ENCODE measurements at places on chromosomes 5 and 9. TPM values are rescaled to one million over a fixed set of nuclear protein-coding genes. Genes with fewer than 3 reads are reported as not detected.

DNA sequence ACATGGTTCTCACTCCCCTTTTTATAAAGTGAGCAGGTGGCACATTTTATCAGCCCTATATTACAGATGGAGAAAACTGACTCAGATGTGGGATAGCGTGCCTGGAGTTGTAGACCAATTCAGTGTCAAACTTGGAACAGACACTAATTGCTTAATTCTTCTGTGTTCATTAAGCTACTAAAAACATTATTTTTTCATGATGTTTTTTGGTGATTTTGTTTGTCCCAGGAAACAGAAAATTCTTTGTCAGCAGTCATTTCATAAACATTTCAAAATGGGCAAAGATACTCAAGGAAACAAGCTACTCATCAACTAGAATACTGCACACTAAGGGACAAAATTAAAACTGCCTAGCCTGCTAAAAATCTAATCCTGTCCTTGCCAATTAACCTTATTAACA is 2.2 kb downstream of the ABHD17B start:
- peak overlapping the region; percentile 95 for H3K4me3 ChIP-seq
- H3K36me3 ChIP-seq = peaks cover 6% of the 10 kb centered on the region
- no peaks in the 10 kb centered on the region for H3K27me3 ChIP-seq
- peak overlapping the region; percentile 88 for H3K27ac ChIP-seq
- peak; percentile 1 for DNase-seq

- no peak overlapping the region for H3K4me3 ChIP-seq
- no peak for DNase-seq
- H3K27me3 ChIP-seq = no peaks in the 10 kb centered on the region
- no peaks in the 10 kb centered on the region for H3K4me1 ChIP-seq
These were observed 68.0 kb upstream of the FTMT start for GRCh38 chr5:121783700-121784099.

DNA sequence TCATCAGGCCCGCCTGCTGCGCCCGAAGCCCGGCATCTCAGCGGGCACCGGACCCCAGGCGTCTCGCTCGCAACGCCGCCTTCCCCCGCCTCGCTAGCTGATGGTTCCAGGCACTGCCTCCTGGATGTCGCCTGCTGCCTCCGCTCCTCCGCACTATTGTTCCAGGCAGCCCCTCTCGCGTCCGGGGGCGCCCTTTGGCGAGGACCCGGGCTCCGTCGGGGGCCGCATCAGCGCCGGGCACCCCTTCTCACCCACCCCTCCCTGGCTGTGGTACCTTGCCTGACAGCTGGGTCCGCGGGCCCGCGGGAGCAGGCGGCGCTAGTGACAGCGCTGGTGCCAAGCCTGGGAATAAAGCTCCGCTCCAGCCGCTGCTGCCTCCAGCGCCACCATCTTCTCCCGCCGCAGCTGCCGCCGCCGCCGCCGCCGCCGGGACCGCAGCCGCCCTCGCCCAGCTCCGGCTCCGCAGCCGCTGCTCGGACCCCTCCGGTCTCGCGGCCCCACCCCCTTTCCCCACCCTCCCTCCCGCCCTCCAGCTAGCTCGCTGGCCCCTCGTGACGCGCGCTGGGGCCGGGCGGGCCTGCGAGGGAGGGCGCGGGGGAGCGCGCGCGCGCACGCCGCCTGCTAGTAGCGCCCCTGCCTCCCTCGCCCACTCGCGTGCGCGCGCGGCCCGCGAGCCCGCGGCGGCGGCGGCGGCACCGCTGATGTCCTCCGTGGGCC is at the start of gene APBA1:
Gene APBA1, minus strand, starts transcription at position 493 of the 717 bp plus-strand sequence.
- H3K36me3 ChIP-seq = no peaks in the 10 kb centered on the region
- no peak for DNase-seq
- no peak within 1 kb of the TSS for H3K27ac ChIP-seq

- DNase-seq = no peak
- H3K4me3 ChIP-seq = no peak overlapping the region
- H3K27ac ChIP-seq = no peak overlapping the region
- H3K36me3 ChIP-seq = no peaks in the 10 kb centered on the region
- no peaks in the 10 kb centered on the region for H3K27me3 ChIP-seq
- no peaks in the 10 kb centered on the region for H3K4me1 ChIP-seq
These were observed 21.6 kb downstream of the GAS1 start for GRCh38 chr9:86925686-86926085.

DNA sequence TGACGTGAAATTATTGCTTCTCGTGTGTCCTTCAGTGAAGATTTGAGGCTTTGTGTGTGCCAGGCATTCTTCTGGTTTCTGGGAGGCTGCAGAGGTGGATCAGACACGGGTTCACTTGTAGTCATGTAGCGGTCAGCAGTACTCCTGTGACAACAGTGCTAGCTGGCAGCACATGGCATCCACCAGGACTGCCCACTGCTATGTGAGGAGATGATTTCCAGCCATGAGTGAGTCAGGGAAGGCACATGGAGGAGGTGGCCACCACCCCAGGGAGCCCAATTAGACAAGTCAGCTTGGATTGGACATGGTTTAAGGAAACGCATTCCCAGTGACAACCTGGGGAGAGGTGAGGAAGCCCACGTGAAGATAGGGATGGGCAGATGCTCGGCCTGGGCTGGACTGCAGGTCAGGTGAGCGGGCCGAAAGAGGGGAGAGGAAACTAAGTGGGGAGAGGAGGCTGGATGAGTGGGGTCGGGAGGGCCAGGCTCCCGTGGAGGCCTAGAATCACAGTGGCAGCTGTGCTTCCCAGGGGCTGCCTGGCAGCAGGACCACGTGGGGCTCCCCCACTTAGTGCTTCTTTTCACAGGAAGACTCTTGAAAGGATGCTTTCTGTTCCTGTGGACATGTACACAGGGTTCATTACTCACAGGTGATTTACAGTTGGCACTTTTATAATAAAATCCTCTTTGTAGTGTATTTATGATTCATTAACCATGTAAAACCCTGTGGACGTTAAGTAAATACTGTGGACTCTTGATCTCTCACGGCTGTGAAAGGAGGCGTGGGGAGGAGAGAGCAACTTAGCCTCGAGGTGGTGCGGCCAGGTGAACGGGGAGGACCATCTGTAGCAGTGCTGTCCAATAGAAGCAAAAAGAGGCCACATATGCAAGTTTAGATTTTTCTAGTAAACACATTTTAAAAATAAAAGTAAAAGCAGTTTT is 80.0 kb upstream of the OTULINL start:
- H3K27ac ChIP-seq = no peak overlapping the region
- DNase-seq = no peak
- H3K4me1 ChIP-seq = no peaks in the 10 kb centered on the region
- H3K36me3 ChIP-seq = peaks cover 54% of the 10 kb centered on the region

- no peaks in the 10 kb centered on the region for H3K36me3 ChIP-seq
- no peaks in the 10 kb centered on the region for H3K27me3 ChIP-seq
- peak; percentile 76 for DNase-seq
- peaks cover 19% of the 10 kb centered on the region for H3K4me1 ChIP-seq
- no peak overlapping the region for H3K27ac ChIP-seq
These were observed 405.4 kb upstream of the ACTBL2 start for GRCh38 chr5:57887851-57888621.

GRCh38 chr5:31193591-31194467 is at the start of gene CDH6:
Gene CDH6, plus strand, starts transcription at chr5:31193686. Its CDS starts 73,788 bp downstream, at chr5:31267474.
- peaks cover 11% of the 10 kb centered on the region for H3K27me3 ChIP-seq
- H3K36me3 ChIP-seq = no peaks in the 10 kb centered on the region
- H3K4me1 ChIP-seq = peaks cover 32% of the 10 kb centered on the region
- peak within 1 kb of the TSS; percentile 69 for H3K4me3 ChIP-seq
- DNase-seq = no peak

DNA sequence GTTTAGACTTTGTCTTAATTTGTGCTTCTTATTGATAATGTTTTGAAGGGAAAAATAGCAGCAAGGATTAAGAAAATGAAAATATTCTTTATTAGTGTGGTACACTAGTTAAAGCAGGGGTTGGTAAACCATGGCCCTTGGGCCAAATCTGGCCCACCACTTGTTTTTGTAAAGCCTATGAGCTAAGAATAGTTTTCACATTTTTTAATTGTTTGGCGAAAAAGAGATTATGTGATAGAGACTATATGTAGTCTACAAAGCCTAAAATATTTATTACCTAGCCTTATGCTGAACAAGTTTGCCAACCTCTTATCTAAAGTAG is 57.2 kb downstream of the KCNN2 start:
- no peak overlapping the region for H3K4me3 ChIP-seq
- H3K27ac ChIP-seq = no peak overlapping the region
- H3K36me3 ChIP-seq = no peaks in the 10 kb centered on the region
- peaks cover 63% of the 10 kb centered on the region for H3K27me3 ChIP-seq

DNA sequence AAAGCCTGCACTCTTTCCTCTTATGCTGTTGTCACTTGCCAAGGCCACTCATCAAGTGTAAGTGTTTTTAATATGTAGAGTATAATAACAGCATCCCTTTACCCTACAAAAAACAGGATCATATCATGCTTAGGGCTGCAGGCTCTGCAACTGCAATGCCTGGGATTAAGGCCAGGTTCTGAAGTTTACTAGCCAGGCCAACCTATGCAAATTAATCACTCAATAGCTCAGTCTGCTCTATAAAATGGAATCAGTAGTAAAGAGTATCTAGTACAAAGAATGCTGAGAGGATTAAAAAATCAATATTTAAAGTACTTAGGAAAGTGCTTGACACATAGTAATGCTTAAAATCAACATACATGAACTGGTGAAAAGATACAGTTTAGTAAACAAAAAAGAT is 253.3 kb downstream of the EDIL3 start:
- DNase-seq = no peak
- H3K27ac ChIP-seq = no peak overlapping the region
- no peak overlapping the region for H3K4me3 ChIP-seq
- H3K4me1 ChIP-seq = no peaks in the 10 kb centered on the region

DNA sequence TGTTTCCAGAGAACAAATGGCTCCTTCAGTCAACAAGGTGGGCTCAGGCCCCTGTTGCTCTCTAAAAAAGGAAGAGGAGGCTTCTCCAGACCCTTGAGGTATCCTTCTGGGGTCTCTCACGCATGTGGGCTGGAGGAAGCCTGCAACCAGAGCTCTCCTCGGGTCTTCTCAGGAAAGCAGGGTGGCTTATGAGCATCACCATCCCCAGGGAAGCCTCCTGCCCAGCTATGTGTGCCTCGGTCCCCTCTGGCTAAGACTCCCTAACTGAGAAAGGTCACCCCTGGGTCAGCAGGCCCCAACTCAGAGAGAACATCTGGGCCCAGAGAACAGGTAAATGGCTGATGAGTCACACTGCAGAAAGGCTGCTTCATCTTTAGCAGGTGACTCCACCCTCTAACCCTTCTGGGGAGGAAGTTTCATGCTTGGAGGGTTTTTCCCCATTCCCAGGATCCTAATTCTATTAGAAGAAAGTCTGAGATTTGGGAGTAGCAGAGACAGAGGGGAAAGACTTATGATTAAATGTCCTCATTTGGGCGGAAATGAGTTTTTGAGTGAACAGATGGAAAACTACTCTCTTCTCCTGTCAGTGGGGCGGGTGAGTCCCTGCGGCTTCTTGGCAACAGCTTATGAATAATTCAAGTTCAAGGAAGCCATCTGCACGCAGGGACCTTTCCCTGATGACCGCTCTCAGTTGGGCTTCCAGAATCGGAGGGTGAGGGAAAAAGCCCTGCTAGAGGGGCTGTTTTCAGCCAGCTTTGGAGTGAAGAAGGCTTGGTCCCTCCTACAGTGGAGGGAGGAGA is 41.9 kb downstream of the TGFBI start:
- DNase-seq = no peak
- peaks cover 40% of the 10 kb centered on the region for H3K36me3 ChIP-seq
- H3K27me3 ChIP-seq = no peaks in the 10 kb centered on the region

GRCh38 chr5:30436691-30437090 is 756.8 kb upstream of the CDH6 start:
- no peaks in the 10 kb centered on the region for H3K27me3 ChIP-seq
- H3K36me3 ChIP-seq = no peaks in the 10 kb centered on the region
- peaks cover 16% of the 10 kb centered on the region for H3K4me1 ChIP-seq
- peak overlapping the region; percentile 32 for H3K27ac ChIP-seq
- no peak for DNase-seq

- peak; percentile 16 for DNase-seq
- H3K27ac ChIP-seq = no peak overlapping the region
These were observed 277.2 kb upstream of the ZNF608 start for GRCh38 chr5:125023673-125024072.

- no peak overlapping the region for H3K27ac ChIP-seq
- H3K4me3 ChIP-seq = no peak overlapping the region
- no peaks in the 10 kb centered on the region for H3K27me3 ChIP-seq
- H3K36me3 ChIP-seq = no peaks in the 10 kb centered on the region
- H3K4me1 ChIP-seq = peaks cover 36% of the 10 kb centered on the region
These were observed 442.2 kb upstream of the MPDZ start for GRCh38 chr9:13721481-13722235.

- no peak for DNase-seq
- H3K4me3 ChIP-seq = no peak overlapping the region
- no peaks in the 10 kb centered on the region for H3K4me1 ChIP-seq
- H3K27me3 ChIP-seq = no peaks in the 10 kb centered on the region
- H3K36me3 ChIP-seq = peaks cover 83% of the 10 kb centered on the region
- H3K27ac ChIP-seq = no peak overlapping the region
These were observed 40.0 kb downstream of the MTREX start for GRCh38 chr5:55347786-55348185.

DNA sequence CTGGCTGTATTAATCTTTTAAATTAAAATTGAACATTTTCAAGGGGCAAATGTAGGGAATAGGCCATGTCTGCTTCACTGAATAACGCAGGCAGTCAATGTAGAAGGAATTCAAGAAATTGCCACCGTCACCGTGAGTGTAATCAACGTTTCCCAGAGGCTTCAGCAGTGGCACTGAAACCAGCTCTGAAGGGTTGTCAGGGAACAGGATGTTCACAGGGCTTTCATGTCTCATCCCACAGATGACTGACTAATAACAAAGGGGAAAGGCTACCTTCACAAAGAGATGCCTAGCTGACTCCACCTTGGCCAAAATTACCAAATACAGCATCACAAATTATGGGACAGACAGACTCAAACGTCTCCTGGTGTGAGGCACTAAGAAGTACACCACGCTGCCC is 70.4 kb upstream of the SIMC1 start:
- no peaks in the 10 kb centered on the region for H3K27me3 ChIP-seq
- H3K36me3 ChIP-seq = no peaks in the 10 kb centered on the region
- no peak overlapping the region for H3K27ac ChIP-seq
- H3K4me1 ChIP-seq = peaks cover 7% of the 10 kb centered on the region

GRCh38 chr9:95504053-95504963 is 12.5 kb downstream of the PTCH1 start:
- no peaks in the 10 kb centered on the region for H3K27me3 ChIP-seq
- H3K4me1 ChIP-seq = no peaks in the 10 kb centered on the region
- peak; percentile 78 for DNase-seq
- H3K27ac ChIP-seq = no peak overlapping the region

- H3K36me3 ChIP-seq = no peaks in the 10 kb centered on the region
- H3K27me3 ChIP-seq = no peaks in the 10 kb centered on the region
- no peak overlapping the region for H3K4me3 ChIP-seq
- no peak for DNase-seq
- H3K4me1 ChIP-seq = peaks cover 18% of the 10 kb centered on the region
These were observed 17.6 kb upstream of the CSF1R start for GRCh38 chr5:150103678-150104549.

SPAG8 gene
- 0.37 TPM for total RNA-seq

OR1J2 gene
- total RNA-seq = not detected

F2RL1 gene
- 34.9 TPM for total RNA-seq

SLC4A9 gene
- not detected for total RNA-seq

FKTN gene
- total RNA-seq = 38.3 TPM

MARCOL gene
- not detected for total RNA-seq

TXNDC8 gene
- not detected for total RNA-seq

PGM5 gene
- total RNA-seq = not detected

C5orf34 gene
- 3.9 TPM for total RNA-seq

SLC6A18 gene
- total RNA-seq = not detected
